Occipital lobe (tissue), 3 donors: ENCODE measurements at places on chromosomes 7 and 10. TPM values are rescaled to one million over a fixed set of nuclear protein-coding genes. Genes with fewer than 3 reads are reported as not detected.

Gene TRIM74
- total RNA-seq, result 0.47 TPM

Gene CYTH3
- 35.6 TPM for total RNA-seq

Gene CYP3A7
- total RNA-seq, result not detected

GRCh38 chr7:52719677-52720076, 315.8 kb upstream of the POM121L12 start:
- DNase-seq, result no peak

DNA sequence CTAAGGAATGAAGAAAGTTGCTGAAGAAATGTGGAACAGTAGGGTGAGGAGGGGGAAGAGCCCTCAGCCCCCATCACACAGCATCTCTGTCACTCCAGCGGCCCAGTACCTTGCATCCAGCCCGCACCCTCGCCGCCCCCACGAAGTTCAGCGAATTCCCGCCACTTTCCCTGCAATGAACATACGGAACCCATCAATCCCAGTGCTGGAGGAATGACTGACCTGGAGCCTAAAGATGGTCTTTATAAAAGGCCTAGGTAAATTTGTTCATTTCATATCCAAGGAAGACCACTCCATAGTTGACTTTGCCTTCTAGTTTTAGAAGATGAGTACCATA, 779 bp upstream of the KIF5B start:
- no peak for DNase-seq

DNA sequence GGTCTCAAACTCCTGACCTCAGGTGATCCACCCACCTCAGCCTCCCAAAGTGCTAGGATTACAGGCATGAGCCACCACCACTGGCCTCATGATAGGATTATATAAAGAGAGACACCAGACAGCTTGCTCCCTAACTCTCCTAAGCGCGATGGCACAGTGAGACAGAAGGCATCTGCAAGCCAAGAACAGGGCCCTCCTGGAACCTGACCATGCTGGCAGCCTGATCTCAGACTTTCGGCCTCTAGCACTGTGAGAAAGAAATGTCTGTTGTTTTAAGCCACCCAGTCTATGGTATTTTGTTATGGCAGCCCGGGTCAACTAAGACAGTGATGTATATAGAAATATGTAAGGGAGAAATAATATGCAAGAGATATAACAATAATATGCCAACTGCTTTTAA, 51.2 kb downstream of the SRPK2 start:
- no peak for DNase-seq

DNA sequence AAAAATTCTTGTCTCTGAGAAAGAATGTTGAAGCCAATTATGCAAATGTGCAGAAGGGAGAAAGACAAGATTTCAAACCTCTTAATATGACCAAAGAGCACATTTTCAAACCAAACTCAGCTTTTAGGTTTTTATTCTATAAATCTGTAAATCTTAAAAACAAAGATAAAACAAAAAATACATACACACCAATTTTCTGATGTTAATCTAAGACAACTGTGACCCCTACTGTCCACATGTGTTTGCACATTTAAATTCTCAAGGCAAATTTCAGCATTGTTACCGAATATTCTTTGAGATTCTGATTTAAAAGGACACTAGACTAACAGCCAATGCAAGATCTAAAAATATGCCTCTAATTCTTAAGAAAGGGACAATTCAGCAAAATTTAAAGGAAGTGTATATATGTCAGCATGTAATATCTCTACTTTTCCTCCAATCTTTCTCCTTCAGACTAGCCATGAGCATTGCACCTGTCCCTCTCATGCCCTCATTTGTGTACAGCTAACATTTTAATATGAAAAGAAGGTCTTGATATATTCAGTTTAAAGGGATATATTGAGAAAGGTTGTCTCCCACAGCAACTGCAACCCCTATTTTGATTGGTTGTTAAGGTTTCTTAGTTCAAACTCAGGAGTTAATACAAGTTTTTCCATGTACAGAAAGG, 417.9 kb downstream of the IPMK start:
- no peak for DNase-seq

DNA sequence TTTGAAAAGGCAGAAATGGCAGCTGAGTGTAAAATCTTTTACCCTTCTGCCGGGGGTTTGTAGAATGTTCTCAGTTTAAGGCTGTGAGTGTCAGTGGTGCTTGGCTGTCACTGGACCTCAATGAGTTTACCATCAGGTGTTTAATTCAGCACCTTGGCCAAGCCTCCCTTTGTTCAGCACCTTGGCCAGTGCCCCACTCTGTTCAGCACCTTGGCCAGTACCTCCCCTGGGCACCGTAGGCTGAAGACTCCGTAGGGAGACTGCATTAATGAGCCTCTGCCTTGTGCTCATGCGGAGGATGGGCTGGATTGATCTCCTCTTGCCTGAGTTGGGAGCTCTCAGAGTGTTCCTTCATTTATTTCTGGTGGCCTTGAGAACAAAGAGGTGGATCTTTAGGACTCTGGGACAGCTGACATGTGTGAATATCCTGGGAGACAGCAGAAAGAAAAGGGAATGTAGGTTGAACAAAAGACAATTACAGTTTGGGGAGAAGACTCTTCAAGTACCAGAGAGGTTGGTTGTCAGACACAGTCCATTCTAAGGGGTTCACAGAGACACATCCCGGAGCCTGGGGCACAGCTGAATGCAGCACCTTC, 1.6 kb downstream of the FAM24A start:
- no peak for DNase-seq

GRCh38 chr7:37495574-37496184, 47.0 kb upstream of the ELMO1 start:
- no peak for DNase-seq

DNA sequence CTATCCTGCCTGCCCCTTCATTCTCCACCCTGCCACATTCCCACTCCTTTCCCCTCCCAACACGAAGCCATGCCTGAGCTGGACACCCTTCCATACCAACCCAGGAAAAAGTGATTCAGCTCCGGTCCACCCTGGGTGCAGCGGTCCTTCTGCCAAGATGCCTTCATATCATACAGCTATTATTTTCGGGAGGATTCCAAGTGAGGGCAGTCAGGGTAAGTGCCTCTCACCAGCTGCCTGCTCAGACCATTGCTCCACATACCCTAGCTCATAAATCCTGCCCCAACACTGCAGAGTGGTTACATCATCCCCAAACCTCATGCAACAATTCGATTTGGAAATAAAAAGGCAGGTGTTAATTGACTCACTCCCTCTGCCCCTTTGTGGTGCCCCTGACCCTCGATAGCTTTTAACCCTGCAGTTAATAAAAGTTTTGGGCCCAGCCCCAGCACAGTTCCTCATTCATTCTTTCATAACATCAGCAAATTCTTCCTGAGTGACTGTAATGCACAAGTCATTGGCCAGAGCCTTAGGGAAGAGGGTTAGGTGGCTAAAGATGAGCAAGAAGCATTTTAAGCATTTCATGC, 42.6 kb downstream of the ZNF503 start:
- DNase-seq, result no peak
